Pericardium fibroblast (primary cell): ENCODE measurements at places on chromosomes 6 and 20. TPM values are rescaled to one million over a fixed set of nuclear protein-coding genes. Genes with fewer than 3 reads are reported as not detected.

ARMC12 gene
- total RNA-seq = 0.43 TPM in 1 of 2 replicates, not detected in the other

DDRGK1 gene
- total RNA-seq = 44.4 and 54.8 TPM in 2 replicates

USP49 gene
- 0.60 and 0.70 TPM in 2 replicates for total RNA-seq

CNR1 gene
- total RNA-seq = 0.93 and 8.3 TPM in 2 replicates

SNAP25 gene
- total RNA-seq = 0.35 and 2.1 TPM in 2 replicates

LCA5 gene
- 3.7 and 4.2 TPM in 2 replicates for total RNA-seq

ULBP3 gene
- total RNA-seq = 6.9 and 7.1 TPM in 2 replicates

PAX1 gene
- not detected in 2 replicates for total RNA-seq

CLVS2 gene
- total RNA-seq = not detected in 2 replicates

ARMH2 gene
- not detected in 2 replicates for total RNA-seq

ADGB gene
- not detected in 2 replicates for total RNA-seq

CLPSL2 gene
- total RNA-seq = not detected in 2 replicates

CD109 gene
- total RNA-seq = 16.6 and 35.7 TPM in 2 replicates

SPTLC3 gene
- 2.1 and 5.0 TPM in 2 replicates for total RNA-seq

RBM24 gene
- 1.4 and 3.0 TPM in 2 replicates for total RNA-seq

MYBL2 gene
- total RNA-seq = 2.6 and 2.7 TPM in 2 replicates

FILIP1 gene
- 0.43 and 2.0 TPM in 2 replicates for total RNA-seq

FNDC1 gene
- total RNA-seq = 0.17 and 0.82 TPM in 2 replicates

GINS1 gene
- total RNA-seq = 1.4 and 2.3 TPM in 2 replicates

HLA-DQB2 gene
- total RNA-seq = not detected in 2 replicates

TRIM31 gene
- total RNA-seq = not detected in 2 replicates

AVP gene
- not detected in 2 replicates for total RNA-seq

SAPCD1 gene
- 1.2 and 2.8 TPM in 2 replicates for total RNA-seq

SEMG1 gene
- total RNA-seq = not detected in 2 replicates

TINAG gene
- total RNA-seq = not detected in 2 replicates

EEF1A1 gene
- 14,994 and 19,753 TPM in 2 replicates for total RNA-seq

NT5DC1 gene
- 4.5 and 8.1 TPM in 2 replicates for total RNA-seq

FABP7 gene
- not detected in 2 replicates for total RNA-seq

PCSK2 gene
- total RNA-seq = not detected in 2 replicates

SDC4 gene
- total RNA-seq = 45.2 and 48.1 TPM in 2 replicates

ENPP5 gene
- 0.51 and 0.70 TPM in 2 replicates for total RNA-seq

TREML2 gene
- not detected in 2 replicates for total RNA-seq

RAET1E gene
- total RNA-seq = 0.23 TPM in 1 of 2 replicates, not detected in the other

SCUBE3 gene
- 3.7 and 4.2 TPM in 2 replicates for total RNA-seq
